ENCODE measurements at places on chromosomes 13 and 19.

DNA sequence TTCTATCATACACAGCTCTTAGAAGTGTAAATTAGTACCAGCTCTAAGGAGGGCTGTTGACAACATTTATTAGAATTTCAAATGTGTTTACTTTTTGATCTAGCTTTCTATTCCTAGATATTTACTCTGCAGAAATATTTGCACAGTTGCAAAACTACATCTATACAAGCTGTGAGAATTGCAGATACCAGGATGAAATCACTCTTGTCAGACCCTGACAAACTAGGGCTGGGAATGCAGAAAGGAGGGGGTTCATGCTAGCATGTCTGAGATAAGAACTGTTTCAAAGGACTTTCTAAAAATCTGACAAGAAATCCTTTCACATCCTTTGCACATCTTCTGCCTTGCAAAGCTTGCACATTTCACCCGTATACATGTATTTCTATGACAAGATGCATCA lies 11.8 kb upstream of the PABPC3 start:
- DNase-seq: no peak

DNA sequence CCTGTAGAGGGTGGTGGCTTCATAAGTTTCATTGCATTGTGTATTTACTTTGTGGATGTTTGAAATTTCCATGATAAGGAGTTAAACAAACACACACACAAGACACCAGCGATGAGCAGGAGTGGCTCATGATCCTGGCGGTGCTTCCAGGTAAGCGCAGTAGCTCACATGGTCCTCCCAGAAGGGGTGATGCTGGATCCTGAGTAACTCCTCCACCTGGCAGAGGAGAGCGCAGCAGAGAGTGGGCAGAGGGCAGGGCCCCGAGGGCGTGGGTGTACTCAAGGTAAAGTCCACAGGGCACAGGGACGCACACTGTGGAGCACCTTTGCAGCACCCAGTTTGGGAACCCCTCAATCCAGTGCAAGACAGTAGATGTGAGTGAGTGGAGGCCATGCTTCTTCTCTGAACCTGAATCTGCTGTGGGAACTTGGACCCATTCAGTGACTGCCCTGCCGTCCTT lies 54.0 kb downstream of the RFX2 start:
- no peak for DNase-seq

- DNase-seq: no peak
Measured at GRCh38 chr13:71030784-71031183, 836.2 kb downstream of the DACH1 start.

DNA sequence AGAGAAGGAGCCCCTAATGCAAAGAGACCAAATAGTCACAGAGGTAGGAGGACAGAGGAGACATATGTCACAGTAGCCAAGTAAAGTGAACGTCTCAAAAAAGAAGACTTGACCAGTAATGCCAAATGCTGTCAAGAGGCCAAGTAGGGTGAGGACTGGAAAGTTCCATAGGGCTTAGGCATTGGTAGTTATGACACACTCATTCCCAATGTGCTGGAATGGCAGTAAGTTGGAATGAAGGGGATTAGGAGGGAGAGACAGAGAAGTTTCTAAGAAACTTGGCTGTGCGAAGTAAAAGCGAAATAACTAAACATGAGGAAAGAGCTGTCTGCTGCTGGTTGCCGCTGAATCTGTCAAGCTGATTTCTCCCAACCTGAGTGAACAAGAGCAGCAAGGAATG lies 14.9 kb upstream of the FRY start:
- DNase-seq: no peak

DNA sequence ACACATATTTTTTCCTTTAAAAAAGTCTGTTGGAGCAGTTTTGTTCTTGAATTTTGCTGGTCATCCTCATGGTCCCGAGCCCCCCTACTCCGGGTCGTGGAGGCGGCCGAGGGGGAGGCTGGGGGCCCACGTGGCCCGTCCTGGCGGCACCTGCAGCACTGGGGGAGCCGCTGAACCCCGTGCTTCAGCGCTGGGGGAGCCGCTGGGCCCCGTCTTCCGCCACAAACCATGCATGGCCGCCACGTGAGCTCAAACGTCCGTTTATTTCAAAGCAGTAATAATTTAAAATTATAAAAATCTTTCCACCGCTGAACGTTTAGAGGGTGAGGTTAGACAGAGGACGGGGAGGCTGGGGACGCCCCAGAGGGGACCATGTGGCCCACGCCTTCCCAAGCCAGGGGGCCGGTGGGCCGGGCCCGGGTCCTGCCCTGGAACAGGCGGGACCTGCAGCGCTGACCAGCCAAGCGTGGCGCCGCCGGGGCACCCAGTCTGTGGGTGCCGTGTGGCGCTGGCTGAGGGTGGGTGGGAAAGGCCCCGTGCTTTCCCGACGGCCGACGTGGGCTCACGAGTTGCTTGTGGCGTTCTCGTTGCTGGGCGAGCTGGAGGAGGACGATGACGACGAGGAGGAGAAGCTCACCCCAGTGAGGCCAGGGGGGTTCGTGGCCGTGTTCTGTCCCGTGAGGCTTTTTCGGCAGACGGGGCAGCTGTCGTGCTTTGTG lies 8.0 kb downstream of the FGF22 start:
- DNase-seq: no peak

DNA sequence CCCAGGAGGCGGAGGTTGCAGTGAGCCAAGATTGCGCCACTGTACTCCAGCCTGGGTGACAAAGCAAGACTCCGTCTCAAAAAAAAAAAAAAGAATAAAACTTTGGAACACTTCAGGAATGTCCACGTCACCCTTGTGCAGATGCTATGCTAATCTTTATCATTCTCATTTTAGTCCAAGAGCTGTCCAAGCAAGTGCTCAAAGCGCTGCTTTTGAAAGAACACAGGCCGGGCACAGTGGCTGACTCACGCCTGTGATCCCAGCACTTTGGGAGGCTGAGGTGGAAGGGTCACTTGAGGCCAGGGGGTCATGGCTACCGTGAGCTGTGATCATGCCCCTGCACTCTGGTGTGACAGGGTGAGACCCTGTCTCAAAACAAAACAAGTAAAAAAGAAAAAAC lies 11.1 kb upstream of the UQCR11 start:
- DNase-seq: no peak

DNA sequence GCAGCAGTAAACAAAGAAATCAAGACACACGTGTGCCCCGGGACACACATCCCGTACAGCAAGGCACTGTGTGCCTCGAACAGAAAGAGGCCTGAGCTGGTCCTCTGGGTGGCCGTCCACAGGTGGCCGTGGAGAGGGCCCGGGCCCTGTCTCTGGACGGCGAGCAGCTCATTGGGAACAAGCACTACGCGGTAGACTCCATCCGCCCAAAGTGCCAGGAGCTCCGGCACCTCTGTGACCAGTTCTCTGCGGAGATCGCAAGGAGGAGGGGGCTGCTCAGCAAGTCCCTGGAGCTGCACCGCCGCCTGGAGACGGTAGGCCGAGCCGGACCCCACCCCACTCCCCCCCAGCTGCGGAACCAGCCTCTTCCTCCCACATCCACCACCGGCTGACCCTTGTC lies 30.7 kb upstream of the F7 start:
- DNase-seq: no peak

- peak; percentile 87 for DNase-seq
Measured at GRCh38 chr19:49676136-49676783, 811 bp upstream of the PRMT1 start.

DNA sequence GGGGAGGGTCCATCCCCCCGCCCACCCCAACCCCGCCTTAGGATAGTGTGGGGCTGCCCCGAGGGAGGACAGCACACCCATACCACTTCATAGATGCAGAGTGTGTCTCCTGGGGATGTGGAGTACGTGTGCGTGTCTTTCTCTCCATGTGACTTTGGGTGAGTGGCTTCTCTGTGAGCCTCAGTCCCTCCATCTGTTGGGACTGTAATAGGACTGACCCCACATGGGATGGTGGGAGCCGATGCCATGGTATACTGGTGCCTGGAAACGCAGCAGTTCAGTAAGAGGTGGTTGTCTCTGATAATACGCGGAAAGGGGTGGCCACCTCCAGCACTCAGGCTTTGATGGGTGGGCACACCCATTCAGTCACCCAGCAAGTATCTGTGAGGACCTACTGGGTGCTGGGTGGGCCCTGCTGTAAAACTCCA lies 816 bp upstream of the PRKD2 start:
- no peak for DNase-seq

GRCh38 chr13:42969565-42970172 lies 22.4 kb downstream of the EPSTI1 start:
- peak; percentile 78 for DNase-seq

GRCh38 chr13:113813749-113814434 lies 50.0 kb downstream of the GAS6 start:
- DNase-seq: no peak

- no peak for DNase-seq
Measured at GRCh38 chr19:31675193-31675913, 326.1 kb upstream of the TSHZ3 start.

GRCh38 chr19:3186160-3186688 lies 494 bp downstream of the NCLN start:
- no peak for DNase-seq

GRCh38 chr13:26785838-26786630 lies 25.4 kb upstream of the GPR12 start:
- peak; percentile 40 for DNase-seq

DNA sequence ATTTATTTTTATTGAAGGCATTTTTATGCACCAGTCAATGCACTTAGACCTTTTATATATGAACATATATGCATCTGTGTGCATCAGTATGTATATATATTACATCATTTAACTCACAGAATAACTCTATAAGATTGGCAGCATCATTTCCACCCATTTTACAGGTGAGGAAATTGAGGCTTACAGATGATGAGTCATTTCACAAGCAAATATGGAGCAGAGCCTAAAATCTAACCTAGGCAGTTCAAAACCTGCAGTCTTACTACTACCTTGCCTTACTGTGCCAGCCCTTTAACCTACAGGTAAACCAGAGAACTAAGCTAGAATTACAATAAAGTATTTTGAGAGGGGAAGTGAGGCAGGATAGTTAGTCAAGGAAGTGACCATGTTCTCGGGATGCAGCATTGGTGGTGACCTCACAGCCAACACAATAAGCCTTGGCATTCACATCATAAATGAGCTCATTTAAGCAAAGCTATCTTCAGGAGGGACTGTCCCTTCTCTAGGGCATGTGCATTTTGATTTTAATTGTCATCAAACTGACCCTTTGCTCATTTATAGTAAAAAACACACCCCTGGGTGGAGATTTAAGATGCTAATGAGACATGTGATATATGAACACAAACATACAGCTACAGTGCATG lies 274.3 kb downstream of the DCLK1 start:
- DNase-seq: no peak

DNA sequence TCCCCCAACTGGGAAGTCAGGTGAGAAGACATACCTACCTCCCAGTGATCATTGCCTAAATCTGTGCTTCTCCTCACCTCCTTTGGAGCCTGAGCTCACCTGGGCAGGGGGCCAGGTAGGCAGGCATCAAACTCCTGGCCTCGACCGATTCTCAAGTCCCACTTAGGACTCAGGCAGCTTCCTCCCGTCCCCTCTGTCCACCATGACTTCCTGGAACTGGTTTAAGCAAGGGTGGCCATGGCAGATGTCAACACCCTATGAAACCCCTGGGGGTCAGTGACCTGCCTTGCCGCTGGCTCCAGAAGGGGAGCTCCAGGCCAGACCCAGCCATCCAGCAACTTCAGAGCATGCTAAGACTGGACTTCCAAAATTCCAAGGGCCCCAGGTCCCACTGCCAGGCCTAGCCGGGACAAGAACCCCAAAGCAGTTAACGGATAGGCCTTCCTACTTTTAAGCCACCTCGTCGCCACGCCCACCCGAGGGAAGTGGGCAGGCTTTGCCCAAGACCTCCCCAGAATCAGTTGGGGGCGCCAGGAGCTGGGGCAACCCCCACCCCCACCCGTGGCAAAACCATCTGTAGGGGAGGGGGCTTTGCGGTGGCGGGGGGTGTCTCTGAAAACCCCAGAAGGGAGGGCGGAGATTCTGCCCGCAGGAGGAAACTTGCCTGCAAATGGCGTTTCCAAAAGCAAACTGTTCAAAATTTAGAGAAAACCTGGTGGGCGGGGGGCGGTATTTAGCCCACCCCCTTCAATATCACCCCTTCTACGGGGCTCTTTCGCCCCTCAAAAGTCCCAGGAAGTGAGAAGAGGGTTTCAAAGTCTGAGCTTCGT lies 657 bp downstream of the PLIN3 start:
- DNase-seq: peak; percentile 59

DNA sequence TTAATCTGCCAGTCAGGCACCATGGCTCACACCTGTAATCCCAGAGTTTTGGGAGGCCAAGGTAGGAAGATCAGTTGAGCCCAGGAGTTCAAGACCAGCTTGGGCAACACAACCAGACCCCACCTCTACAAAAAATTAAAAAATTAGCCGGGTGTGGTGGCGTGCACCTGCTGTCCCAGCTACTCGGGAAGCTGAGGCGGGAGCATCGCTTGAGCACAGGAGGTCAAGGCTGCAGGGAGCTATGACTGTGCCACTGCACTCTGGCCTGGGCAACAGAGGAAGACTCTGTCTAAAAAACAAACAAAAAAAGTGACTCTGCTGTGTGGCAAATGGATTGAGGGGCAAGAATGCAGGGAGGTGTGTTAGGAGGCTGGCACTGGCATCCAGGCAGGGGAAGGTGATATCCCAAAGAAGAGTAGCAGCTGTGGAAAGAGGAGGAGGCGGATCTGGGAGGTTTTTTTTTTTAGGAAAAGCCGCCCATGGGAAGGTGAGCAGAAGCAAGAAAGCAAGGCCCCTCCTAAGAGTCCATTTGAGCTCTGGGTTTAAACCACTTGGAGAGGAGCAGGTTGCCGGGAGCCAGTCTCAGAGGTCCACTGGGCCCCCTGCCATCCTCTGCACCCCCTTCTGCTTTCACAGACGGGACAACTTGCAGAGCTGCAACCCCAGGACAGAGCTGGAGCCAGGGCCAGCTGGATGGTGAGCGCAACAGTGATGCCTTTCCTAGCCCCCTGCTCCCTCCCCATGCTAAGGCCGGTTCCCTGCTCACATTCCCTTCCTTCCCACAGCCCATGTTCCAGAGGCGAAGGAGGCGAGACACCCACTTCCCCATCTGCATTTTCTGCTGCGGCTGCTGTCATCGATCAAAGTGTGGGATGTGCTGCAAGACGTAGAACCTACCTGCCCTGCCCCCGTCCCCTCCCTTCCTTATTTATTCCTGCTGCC lies 2.1 kb downstream of the HAMP start:
- DNase-seq: no peak

GRCh38 chr19:49326165-49326704 lies 1.2 kb upstream of the SLC6A16 start:
- no peak for DNase-seq

DNA sequence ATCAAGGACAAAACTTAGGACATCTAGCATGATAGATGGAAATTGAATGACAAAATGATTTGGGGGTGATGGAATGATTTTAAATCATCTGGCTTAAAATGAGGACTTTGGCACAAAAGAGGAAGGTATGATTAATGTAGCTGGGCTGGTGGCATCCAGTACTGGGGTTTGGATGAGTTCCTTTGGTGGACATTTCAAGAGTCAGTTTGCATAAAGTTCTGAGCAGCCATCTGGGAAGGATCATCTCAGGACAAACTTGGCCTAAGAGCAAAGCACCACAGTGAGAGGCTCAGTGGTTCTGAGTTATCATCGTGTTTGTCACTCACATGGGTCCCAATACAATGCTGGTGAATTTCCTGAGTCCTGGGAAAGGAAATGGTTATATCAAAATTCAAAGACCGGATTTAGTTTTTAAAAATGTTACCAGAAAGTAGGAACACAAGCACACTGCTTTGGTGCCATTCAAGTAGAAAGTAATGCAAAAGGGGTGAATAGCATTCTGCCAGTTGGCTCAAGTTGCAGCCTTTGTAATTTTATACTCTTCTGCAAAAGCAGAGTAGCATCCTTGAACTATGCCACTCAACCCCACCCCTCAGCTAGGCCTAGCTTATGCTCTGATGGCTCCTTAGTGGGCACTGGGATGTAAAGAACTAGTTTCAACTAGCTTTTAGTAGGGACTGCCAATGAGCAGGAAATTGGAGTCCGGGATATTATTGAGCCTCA lies 219.0 kb downstream of the COG6 start:
- DNase-seq: no peak
